ENCODE measurements at places on chromosomes 4 and X.

DNA sequence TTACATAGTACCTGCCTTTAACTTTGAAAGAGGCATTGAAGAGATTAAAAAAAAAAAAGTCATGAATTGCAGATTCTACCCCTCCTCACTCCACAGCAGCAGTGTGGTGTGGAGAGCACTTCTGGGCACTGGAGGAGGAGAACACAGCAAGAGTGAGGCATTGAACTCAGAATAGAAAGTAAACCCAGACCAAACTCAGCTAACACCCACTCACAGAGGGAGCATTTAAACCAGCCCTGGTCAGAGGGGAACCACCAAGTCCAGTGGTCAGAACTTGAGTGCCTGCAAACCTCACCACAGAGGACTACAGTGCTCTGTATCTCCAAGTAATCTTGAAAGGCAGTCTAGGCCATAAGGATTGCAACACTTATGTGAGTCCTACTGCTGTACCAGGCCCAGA is 15.6 kb upstream of the UGT2A1 start:
- DNase-seq = no peak

DNA sequence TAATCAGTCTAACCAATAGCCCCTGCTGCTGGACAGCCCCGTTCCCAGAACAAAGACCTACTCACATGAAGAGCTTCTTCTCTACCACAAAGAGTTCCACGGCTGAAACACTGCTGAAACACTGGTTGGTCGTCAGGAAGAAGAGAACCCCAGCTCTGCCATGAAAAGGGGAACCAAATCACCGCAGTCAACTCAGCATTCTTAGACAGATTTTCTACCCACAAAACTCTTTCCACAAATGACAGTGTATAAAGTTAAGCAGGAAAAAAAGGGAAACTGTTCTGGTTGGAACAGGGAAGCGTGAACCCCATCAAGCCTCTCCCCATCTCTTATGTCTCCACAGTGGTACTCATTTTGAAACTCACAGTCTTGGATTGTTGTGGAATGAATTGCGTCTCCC is 57.3 kb downstream of the ABCG2 start:
- DNase-seq = no peak

DNA sequence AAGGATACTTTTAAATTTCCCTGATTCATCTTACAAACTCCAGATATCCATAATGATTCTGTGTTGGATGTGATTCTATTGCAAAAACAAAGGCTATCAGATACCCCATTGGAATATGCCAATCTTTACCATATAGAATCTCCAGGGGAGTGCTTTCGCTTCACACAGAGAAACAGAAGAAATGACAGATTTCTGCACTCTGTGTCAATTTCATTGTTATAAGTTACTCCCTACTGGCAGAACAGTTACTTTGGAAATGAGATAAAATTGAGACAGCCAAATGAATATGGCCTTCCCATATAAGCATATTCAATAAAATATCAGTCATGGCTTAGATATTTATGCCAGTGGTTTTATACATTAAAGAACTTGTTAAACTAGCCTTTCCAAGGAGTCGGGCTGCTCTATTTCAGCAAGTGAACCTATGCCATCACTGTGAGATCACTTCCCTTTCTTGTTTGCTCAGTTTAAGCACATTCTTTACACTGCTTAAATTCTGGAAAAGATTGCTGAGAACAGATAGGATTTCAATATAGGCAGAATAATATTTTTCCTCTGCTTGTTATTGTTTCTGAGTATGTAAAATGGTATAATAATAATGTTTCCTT is 127.5 kb upstream of the ANXA10 start:
- no peak for DNase-seq

DNA sequence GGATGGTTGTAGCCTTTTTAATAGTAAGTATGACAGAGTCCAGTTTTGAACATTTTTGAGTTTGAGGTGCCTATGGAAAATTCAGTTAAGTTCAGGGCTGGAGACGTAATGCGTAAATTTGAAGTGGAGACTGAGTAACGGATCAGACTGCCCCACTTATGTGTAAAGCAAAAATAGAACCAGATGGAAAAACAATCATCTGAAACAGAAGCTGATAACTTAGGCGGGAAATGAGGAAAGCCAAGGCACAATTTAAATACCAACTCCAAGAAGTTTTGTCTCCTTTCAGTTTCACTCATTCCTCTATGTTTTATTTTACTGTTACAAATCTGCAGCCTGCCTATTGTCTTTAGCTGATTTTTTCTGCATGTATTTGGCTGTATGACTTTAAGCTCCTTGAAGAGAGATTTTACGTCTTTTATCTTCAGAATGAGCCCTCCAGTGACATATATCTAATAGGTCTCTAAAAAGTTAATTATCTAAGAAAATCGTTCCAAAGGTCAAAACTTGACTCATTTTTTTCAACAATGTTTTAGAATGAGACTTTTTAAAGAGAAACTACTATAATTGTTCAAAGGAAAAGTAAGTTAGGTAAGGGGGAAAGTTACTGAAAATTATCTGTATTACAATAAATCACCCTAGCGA is 1.1 kb downstream of the SGCB start:
- no peak for DNase-seq

DNA sequence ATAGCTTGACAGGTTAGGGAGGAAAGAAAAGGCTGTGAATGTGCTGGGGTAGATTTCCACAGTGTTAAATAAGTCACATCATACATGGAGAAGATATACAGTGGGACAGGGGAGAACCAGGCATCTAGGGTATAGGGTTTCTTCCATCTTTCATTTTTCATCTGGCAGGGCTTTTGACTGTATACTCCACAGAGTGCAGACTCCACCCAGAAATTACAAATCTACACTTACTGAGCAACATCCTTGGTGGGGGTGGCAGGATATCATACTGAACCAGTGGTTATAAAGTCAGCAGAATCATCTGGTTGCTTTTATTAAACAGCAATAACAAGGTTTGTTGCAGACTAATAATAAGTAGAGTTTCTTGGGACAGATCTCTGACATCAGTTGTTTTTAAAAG is 154.2 kb downstream of the NPNT start:
- no peak for DNase-seq

GRCh38 chrX:53479301-53479700 is 45.1 kb upstream of the HSD17B10 start:
- DNase-seq = no peak

DNA sequence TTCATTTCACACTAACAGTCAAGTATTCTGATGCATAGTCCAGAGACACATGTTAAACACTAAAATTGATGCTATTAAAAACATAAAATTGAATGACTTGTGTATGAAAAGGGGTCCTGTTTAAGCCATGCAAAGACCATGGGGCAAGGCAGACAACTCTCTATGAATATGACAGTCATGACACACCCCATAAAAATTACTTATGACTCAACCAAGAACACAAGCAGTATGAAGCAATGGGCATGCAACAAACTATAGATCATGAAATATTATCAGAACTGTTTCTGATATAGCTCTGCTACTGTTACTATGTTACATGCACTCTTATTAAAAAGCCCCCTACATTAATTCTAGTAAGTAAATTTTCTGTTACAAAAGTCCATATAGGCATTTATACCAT is 57.5 kb upstream of the ZCCHC13 start:
- DNase-seq = no peak

GRCh38 chr4:2810388-2810787 is 17.5 kb downstream of the SH3BP2 start:
- DNase-seq = no peak

DNA sequence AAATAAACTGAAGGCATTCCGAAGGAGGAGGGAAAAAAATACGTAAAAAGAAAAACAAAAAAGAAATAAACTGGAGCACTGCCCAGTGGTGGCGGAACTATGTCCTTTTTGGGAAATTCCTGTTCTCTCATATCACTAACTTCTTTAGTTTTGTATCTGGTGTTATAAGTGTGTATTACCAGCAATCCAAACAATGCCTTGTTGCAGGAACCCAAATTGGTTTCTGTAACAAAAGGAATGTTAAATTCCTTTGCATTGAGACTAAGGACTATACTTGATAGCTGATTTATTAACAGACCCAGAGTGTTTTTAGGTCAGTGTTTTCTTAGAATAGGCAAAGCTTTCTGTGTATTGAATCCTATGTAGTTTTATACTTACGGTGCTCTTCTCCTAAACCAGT is 6.6 kb downstream of the CCNG2 start:
- DNase-seq = no peak

DNA sequence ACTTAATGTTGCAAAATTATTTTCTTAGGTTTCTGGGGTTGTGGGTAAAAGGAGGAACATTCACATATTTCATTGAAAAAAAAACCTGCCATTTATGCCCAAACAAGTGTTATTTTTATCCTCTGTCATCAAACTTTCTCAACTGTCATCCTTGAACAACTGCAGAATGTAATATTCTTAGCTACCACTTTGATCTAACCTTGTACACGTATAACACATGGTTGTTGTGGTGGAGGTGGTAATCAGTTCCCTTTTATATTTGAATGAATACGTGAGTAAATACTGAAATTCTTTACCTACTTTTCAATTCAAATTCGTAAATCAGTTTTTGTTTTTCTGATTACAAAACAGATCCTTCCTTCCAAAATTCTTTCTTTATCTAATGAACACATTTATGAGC is 3.8 kb upstream of the AMMECR1 start:
- DNase-seq = no peak

DNA sequence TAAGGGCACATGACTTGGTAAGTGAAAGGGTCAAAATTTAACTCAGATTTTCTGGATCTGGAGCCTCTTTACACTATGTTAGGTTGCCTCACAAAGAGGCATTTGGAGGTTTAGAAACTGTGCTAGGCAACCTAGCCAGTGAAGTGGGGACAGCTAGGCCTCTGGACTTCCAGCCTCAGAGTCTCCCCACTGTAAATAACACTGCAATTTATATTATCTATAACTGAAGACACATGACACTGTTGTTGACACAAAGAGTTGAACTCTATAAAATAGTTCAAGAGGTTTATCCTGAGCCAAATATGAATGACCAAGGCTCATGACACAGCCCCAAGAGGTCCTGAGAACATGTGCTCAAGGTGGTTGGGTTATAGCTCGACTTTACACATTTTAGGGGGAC is 74.9 kb upstream of the IQCM start:
- DNase-seq = no peak

DNA sequence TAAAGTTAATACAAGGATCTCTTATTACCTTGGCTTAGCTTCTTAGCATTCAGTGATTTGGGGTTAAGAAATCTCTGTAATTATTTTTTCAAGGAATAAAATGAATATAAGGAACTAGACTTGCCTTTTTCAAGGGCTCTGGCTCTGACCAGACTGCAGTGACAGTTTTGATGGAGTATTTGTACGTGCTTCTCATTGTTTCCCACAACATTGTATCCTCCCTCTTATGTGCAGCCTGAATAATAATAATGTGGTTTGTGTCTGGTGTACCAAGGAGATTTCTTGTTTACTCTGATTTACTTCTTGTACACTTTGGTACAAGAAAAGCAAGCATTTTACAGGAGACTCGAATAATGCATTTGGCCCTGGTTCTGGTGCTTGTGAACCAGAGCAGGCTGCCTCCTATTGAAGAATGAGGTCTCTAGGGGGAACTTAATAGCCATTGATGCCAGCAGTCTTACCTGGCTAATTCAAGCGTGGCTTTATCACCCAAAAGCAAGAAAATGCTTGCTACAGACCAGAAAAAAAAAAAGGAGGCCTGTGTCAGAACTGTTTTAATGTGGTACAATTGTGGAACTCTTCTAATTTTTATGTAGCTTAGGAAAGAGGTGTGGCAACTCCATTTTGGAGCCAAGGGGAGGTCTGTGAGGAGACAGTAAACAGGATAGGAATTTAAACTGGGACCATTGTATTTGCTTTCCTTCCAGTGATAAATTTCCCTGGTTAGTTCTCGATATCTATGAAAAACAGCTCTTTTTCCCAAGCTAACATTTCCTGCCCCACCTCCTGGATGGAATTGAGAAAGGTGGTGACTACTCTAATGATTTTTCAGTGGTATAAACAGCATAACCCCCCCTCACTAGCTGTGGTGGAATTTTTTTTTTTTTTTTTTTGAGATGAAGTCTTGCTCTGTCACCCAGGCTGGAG is 5.6 kb downstream of the OTC start:
- no peak for DNase-seq

DNA sequence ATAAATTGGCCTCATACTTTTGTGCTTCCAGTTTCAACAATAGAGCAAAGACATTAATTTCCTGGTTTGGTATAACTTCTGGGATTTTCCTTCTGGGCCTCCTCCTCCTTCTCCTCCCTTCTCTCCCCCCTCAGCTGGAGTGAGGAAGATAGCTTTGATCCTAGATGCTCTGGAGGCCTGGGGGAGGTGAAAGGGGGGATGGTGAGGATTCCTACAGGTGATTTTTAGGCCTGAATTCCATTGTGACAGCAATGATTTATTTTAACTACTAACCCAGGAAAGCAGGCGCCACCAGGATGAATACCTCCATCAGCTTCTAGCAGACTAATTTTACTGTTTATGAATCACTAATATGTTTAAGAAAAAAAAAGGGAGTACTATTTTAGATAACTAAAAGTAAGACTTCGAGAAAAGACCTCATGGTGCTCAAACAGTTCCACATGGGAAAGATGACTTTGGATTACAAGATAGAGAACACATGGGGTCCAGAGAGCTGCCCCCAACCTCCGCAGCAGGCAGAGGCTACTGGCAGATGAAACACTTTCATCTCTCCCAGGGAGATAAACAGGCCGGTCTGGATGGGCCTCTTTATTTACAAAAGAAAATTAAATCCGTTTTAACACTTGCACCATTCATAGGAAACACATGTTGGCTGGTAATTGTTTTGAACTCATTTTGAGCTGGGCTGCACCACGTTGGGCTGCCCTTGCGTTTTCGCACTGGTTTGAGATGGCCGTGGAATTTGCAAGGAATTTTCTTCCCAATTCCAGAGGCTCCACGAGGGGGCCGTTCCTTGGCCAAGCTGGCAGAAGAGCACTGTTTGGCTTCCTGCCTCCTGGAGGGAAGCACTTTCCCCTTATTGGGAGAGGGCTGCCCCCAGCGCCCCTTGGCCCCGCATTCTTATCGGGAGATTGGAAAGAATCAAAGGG is 125.1 kb upstream of the STX18 start:
- no peak for DNase-seq

- DNase-seq = no peak
These were observed 56.7 kb upstream of the RASSF6 start for GRCh38 chr4:73676861-73677323.

GRCh38 chrX:10054396-10054795 is 87.2 kb downstream of the CLDN34 start:
- no peak for DNase-seq

DNA sequence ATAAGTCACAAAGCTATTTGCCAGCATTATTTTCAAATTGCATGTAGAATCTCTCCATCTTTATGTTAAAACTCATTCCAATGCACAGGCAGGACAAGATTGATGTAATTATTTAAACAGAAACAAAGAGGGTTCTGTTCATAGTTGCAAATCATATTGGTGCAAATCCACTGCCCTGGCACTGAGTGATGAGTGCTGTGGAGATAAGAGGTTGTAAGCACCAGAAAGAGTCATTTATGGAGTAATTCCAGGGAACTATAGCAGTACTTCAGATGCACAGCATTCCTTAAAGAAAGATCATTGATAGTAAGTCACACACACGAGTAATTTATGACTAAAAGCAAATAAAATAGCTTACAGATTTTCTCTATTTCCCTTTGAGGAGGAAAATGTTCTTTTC is 337.7 kb upstream of the CTSO start:
- DNase-seq = no peak

GRCh38 chr4:30962939-30963338 is 242.8 kb downstream of the PCDH7 start:
- DNase-seq = no peak
